ENCODE measurements at places on chromosomes 5 and 9.

GRCh38 chr5:99061711-99062110, 132.9 kb upstream of the CHD1 start:
- no peak for DNase-seq

GRCh38 chr9:21611891-21612290, 129.8 kb upstream of the IFNE start:
- no peak for DNase-seq

GRCh38 chr9:63859475-63860215, 1425.4 kb downstream of the FOXD4L5 start:
- DNase-seq = no peak

- no peak for DNase-seq
Observed at GRCh38 chr5:61029456-61030162, 84.6 kb downstream of the NDUFAF2 start.

DNA sequence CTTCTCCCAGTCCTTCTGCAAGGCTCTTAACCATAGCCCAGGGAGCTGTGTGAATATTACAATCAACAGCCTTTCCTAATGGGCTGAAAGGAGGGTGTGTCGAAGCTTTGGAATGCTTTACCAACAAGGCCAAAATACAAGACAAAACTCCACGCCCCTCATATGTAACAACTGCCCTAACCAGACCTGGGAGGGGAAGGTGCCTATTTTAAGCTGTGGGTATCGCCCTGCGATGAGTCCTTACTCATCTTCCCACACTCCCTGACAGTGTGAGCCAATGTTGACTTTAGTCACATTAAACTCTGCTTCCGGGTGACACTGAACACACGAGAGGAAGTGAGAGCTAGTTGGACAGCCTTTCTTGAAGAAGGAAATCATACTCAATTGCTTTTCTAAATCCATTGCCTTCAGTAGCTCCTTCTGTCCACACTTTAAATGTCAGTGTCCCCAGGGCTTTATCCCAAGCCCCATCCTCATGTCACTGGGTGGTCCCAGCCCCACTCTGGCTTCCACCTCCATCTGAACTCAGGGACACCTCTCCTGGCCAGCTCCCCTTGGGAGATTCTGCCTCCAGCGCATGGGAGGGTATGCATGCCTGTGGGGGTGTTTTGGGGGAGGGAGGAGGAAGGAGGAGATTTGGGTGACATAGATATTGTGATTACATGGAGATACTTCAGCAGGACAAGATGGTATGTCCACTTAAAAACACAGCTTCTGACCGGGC, 6.5 kb upstream of the TBC1D9B start:
- DNase-seq = no peak

DNA sequence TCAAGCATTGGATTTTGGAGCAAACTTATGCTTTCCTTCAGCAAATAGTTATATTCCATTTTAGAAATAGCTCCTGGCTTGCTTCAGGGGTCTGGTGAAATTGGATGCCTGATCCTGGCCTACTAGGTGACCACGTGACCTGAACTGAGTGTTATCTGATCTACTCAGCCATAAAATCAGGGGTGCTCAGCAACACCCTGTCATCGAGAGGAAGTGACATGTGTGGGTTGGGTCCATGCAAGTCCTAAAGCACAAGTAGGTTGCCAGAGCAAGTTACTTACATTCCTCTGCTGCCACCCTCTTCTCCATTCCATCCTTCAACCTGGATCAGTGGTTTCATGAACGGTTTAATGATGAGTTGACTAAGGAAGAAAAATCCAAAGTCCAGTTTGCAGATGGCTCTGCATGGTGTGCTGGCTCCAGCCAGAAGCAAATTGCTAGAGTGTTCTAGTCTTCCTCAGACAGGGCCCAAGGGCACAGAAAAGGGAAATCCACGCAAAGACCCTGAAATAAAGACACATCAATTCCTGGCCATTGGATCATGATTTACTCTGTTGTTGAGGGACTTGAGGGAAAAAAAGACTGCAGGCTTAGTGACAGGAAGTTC, 2.8 kb upstream of the FAM193B start:
- DNase-seq = no peak

DNA sequence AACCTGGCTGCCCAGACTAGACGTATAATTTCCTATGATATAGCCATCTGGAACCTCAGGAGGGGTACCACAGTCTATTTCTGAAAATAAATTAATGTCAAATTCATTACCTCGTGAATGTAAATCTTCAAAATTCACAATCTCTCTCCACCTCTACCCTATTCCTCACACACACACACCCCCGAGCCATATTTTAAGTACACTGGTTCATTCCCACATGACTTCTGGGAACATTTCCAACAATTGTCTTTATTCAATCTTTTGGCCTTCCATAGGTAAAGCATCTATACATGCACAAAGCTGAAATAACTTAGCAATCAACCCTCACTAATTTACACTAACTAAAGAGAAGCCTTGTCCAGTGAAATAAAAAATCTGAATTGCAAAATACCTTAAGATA, 32.7 kb downstream of the SUSD1 start:
- no peak for DNase-seq
